ENCODE measurements at places on chromosomes 12 and 14. TPM values are rescaled to one million over a fixed set of nuclear protein-coding genes. Genes with fewer than 3 reads are reported as not detected.

The SSPN gene
- total RNA-seq: 17.7 TPM

The KANSL2 gene
- total RNA-seq: 48.0 TPM

The PMCH gene
- total RNA-seq: not detected

The ITGA7 gene
- 20.5 TPM for total RNA-seq

The KLRD1 gene
- total RNA-seq: 0.96 TPM

The RNASE1 gene
- total RNA-seq: 303 TPM

The SARNP gene
- 54.7 TPM for total RNA-seq
